ENCODE measurements at places on chromosomes 6 and 20.

GRCh38 chr20:6665621-6666355 lies 101.7 kb upstream of the BMP2 start:
- no peak for DNase-seq

DNA sequence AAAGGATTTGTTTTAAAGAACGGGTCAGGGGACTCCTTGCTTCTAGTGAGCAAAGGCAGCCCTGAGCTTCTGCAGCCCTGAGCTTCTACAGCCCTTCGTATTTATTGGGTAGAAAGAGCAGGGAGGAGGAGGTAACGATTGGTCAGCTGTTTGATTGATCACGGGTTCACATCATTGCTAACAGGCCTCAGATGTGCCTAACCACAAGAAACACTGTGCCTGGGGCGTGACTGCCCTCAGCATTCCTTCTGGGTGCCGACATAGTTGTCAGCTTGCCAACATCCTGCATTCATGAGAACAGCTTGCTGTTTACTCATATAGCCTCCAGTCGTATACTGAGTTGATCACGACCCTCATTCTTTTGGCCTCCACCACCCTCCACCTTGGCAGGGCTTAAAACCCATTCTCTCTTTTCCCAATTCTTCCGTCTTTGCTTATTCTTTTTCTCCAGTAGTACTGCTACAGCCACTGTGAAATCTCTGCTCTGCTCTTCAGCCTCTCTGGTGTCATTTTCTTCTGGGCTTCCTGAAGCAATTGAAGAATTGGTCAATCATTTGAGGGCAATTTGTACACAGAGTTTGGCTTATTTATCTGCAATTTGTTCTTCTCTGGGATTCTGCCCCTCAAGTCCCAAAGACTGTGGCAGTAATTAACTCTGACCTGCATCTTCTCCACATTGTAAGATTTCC lies 25.4 kb upstream of the NOP56 start:
- DNase-seq = no peak

GRCh38 chr6:106694343-106694742 lies 65.0 kb downstream of the QRSL1 start:
- no peak for DNase-seq

- no peak for DNase-seq
Measured at GRCh38 chr20:24637941-24638340, 168.5 kb downstream of the SYNDIG1 start.

DNA sequence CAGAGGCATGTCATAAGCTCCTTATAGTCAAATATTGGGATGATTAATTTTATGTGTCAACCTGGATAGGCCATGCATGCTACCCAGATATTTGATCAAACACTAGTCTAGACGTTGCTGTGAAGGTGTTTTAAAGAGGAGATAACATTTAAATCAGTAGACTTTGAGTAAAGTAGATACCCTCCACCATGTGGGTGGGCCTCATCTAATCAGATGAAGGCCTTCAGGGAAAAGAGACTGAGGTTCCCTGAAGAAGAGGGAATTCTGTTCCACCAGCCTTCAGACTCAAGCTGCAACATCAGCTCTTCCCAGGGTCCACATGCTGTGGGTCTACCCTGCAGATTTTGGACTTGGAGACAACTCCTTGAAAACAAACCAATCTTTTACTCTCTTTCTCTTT lies 11.4 kb upstream of the NEDD9 start:
- no peak for DNase-seq

GRCh38 chr6:151388997-151389617 lies 2.3 kb downstream of the ZBTB2 start:
- DNase-seq = no peak

DNA sequence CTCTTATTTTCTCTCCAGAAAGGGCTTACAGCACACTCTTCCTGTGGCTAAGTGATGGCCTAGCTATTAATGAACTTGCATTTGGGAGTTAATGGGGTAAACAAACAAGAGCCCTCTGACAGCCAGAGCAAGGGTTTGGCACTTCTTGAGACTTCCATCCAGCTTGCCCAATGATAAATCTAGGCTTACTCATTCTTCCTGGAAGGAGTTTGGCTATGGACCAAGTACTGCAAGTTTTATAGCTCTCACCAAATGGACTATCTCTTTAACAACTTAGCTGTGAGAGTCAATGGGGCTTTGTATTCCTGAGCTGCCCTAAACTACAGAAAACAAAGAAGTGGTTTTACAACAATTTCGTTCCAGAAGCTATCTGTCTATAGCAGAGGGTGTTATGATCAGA lies 16.7 kb upstream of the PI3 start:
- DNase-seq = no peak

DNA sequence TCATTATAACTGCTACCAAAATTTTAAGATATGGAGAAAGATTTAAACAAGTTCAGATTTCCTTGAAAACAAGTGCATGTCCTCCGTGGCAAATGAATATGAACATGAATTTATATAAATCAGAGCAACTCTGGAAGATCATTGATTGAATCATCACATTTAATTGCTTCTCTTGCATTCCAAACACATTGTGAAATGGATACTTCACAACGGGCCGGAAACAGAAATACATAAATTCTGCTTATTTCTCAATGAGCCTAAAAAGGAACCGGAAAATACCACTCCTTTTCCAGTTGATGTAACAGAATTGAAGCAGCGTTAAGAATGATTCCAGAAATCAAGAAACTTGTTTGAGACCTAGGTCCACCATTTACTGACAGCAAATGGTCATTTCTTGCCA lies 134.6 kb upstream of the BTN3A2 start:
- DNase-seq = no peak

GRCh38 chr6:56793938-56794337 lies 151.2 kb upstream of the DST start:
- no peak for DNase-seq

DNA sequence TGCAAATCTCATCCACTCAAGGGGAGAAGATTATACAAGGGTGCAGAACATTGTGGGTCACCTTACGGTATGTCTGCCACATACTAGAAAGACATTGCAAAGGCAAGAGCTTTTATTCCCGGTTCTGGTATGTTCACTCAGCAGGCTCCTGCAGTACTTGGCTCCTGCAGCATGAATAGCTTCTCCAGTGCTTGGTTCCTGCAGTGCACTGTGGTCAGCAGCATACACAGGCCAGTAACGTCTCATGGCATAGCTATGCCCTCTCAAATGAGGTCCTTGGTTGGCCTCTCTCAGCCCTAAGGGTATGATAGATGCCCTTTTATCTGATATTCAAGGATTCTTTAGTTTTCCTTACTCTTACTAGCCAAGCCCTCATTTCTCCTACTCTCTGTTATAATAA lies 12.6 kb downstream of the TCP11 start:
- DNase-seq = no peak

DNA sequence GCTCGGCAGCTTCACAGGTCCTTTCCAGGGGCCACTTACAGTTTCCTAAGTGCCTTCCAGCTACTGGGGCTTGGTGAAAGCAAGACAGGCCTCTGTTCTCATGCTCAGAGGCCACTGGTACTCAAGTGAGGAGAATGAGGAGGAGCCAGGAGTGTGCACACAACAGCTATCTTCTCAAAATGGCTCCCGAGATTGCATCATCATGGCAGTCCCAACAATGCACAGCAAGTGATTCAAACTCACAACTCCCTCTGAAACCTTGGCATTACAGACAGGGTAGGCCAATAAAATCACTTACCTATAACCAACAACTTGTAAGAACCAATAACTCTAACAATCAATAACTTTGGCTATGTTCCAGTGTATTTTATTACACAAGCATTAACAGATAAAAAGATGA lies 77.4 kb downstream of the RALGAPA2 start:
- DNase-seq = no peak

All from vagina (tissue), 2 donors.